ENCODE measurements at places on chromosomes 1 and 21.

- no peak for DNase-seq
Observed at GRCh38 chr1:154353966-154354365, 28.6 kb downstream of the ATP8B2 start.

DNA sequence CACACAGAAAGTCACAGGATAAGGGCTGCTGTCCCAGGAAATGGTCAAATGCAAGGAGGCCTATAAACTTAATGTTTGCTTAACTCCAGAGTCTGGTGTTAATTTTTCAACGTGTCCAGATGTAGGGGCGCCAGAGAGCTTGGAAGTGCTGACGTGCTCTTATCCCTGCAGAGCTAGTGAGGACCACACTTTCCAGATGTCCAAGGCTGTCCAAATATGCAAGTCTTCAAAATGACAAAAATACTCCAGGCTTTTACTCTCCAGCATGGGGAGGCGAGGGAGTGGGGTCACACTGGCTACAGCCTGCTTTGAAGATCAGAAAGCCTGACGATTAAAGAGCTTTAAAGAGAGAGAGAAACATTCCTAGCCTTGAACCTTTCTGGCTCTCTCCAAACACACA lies 57.6 kb downstream of the ABCA4 start:
- peak; percentile 12 for DNase-seq

DNA sequence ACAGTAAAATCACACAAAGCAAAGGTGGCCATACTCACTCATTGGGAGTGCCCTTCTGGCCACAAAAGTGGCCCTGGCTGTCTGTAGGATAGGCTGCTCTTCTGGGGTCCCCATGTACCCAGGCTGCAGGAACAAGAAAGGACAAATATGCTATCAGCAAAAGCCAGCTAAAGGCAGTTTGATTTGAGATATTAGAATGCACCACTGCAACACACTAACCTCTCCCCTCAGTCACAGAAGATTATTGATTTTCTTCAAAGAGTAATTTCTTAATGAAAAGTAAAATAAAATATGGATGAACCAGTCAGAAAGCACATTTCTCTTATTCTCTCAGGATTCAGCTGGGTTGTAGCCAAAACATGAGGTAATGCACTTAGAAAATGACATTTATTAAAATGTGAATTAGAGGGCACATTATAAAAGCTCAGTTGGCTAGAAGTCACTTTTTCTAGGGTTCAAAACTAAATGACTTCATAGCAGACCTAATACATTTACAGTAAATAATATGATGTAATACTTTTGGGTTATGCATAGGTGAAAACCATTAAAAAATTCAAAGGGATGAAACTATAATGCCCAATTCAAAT lies 140.8 kb downstream of the LHX8 start:
- no peak for DNase-seq

DNA sequence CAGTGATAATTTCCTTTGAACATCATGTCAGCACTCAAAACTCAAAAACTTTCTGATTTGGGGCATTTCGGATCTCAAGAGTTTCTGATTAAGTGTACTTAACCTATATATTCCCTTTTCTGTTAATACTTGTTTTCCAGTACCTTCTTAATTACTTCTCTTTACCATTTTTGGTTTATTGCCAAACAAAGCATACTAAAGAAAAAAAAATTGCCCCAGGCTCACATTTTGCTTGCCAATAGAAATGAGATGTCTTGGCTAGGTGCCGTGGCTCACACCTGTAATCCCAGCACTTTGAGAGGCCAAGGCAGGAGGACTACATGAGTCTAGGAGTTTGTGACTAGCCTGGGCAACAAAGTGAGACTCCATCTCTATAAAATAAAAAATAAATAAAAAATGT lies 4.8 kb downstream of the PSMD4 start:
- DNase-seq = no peak

GRCh38 chr21:43691086-43691795 lies 27.7 kb upstream of the PDXK start:
- no peak for DNase-seq

DNA sequence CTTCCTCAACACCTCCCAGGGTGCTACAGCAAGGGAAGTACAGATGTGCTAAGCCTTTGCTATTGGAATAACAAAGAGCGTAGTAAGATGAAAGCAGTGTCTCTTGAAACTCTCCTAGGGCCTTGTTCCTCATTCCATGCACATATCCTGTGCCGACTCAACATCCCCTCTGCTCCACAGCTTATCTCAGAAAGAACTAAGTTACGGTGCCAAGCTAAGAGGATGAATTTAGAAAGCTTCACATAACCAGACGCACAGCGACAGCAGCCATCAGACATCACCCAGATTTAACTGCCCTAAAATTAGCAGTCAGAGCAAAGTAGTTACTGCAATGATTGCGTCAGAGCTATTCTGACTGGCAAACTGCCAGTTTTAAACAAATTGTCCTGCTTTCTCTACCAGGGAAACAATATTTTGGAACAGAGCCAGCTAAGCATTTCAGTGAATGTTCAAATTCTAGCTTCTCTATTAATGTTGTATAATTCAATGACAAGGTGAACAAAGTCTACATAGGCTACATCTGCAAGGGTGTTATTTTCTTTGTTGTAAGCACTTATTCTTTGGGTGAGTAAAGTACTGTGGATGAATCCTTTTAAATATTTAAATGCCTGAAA lies 9.5 kb downstream of the SIPA1L2 start:
- no peak for DNase-seq
